ENCODE measurements at places on chromosomes 11 and 22. TPM values are rescaled to one million over a fixed set of nuclear protein-coding genes. Genes with fewer than 3 reads are reported as not detected.

DNA sequence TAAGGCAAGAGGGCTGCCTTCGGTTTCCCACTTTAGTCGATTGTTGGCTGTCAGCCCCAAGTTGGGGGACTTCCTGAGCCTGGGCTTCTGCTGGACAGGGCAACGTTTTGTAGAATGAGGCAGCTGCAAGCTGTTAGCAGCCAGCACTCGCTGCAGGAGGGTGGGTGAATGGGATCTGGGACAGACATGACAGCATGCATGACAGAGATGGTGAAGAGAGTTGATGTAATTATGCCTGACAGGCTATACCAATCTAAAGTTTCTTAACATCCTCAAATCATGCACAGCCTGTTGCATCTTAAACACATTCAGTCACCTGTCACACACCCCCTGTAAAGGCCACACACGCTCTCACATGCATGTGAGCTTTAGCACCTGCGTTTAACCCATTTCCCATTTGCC is 49.2 kb downstream of the CWC15 start:
- no peak for DNase-seq

CSF2RB gene
- total RNA-seq: 5.3 TPM

DNA sequence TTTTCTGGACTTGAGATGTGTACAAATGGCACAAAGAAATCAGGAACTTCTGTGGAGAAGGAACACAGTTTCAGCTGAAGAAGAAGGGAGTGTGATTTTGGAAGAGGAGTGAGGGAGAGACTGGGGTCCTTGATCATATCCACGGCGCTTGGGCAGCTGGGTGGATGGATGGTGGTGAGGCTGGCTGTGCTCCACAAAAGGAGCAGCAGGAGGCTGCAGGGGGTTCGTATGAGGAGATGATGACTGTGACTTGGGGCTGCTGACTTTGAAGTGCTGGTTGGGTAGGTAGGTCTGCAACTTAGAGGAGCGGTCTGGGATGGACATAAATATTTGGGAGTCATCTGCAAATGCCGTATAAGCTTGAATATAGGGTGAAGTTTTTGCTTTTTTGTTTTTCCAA is 1.3 kb upstream of the DCHS1 start:
- DNase-seq: no peak

DNA sequence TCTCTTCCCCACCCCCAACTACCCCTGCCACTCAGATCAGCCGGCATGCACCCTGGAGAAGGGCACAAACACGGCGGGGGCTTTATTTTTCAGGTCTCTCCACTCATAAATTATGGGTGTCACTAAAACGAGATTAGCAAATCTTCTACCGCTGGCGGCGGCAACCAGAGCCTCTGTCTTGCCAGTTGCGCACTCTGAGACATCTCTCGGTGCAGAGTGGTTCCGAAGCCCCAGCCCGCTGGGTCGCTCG is 125.3 kb upstream of the C11orf58 start:
- DNase-seq: no peak

FAR1 gene
- total RNA-seq: 151 TPM

DNA sequence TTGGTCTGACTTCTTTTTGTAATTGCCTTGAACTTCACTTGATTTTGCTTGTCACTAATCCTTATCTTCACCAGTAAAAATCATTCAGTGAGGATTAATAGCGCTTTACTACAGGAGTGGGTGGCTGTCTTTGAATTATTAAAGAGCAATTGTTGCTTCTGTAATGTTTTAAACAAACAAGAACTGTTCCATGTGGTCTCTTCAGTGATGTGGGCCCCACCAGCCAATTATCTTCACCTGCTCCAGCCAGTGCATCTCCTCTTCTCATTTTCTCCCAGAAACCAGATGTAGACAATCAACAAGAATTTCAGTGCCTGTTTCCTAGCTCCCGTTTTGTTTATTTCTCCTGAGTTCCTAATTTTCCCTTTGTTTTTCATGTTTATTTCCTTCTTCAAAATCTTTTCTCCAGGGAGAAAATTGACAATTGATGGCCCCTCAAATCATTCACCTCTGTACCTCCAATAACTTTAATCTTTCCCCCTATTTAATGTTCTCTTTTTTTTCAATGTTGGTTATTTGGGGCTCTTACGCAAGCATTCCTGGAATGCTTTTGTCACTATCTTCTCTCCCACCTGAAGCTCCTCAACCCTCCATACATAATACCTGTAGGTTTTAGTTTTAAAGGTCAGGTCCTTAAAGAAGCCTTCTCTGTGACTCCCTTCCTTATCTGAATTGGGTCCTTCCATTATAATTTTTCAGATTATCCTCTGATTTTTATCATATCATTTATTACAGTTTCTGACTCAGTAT is 115.1 kb downstream of the ARFGAP2 start:
- DNase-seq: no peak

DNA sequence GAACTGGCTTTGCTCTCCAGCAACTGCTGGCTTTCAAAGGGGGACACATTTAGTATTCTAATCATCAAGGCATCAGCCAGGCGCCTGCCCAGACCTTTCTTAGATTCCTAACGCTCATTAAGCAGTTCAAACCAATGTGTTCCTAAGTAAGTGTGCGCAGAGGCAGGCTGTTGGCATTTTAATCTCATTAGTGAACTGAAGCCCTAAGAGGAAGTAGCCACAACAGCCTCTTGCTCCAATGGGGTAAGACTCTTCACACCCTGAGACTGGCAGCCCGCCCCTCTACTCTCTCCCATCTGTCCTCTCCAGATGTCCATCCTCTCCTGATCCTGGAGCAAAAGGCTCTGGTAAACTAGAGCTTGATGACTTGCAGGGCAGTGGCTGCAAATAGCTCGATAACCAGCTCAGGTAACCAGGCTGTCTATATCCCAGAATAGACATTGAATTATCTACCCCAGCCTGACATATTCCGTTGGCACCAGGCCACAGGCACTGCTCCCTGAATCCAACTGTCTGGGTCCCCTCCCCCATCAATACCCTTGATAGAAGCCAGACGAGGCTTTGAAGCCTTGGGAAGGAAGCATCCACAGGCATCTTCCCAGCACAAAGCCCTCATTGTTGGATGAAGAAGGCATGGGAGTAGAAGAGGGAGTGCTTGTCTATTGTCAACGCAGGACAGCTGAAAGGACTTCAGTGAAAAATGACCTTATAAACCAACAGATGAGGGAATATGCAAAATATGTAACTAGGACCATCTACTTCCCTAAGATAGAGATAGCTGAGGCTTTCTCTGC is 321.1 kb downstream of the TENM4 start:
- DNase-seq: peak; percentile 20

- no peak for DNase-seq
Measured at GRCh38 chr11:23423656-23424055, 563.4 kb upstream of the CCDC179 start.

GLYATL1 gene
- total RNA-seq: 0.79 TPM

GRCh38 chr11:4830346-4830745 is 9.2 kb downstream of the OR51F2 start:
- no peak for DNase-seq

CEP126 gene
- 8.2 TPM for total RNA-seq

DNA sequence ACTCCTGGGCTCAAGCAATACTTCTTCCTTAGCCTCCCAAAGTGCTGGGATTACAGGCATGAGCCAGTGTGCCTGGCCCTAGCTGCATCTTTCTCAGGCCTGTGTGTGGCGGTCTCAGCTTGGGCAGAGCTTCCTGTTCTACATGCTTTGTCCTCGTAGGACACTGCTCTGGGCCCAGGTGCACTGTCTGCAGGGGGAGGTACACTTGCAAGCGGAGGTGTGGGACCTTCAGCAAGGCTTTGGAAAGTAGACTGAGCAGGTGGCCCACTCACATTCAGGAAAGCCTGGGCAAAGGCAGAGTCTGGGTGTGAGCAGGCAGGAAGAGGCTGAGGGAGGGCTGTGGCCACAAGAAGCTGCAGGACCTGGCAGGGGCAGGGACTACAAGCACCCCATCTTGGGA is 33.6 kb upstream of the SUSD2 start:
- DNase-seq: no peak

GRCh38 chr22:27475548-27475897 is 326.0 kb downstream of the MN1 start:
- DNase-seq: no peak

DNA sequence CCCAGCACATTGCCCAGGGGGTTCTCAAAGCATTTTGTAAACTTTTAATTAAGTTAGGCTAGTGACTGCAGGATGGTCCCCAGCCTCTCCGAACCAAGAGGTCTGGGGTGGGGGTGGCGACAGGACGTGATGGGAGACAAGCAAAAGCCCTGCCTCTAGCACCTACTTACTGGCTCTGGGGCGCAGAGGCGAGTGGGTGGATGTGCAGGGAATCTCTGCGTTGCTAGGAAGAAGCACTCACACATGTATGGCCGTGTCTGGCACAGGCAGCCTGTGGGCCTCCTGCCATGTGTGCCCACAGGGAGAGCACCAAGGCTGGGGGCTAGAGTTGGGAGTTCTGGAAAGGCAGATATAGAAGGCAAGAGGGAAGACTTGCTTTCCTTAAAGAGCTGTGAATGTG is 6.3 kb downstream of the OPCML start:
- DNase-seq: no peak

DNA sequence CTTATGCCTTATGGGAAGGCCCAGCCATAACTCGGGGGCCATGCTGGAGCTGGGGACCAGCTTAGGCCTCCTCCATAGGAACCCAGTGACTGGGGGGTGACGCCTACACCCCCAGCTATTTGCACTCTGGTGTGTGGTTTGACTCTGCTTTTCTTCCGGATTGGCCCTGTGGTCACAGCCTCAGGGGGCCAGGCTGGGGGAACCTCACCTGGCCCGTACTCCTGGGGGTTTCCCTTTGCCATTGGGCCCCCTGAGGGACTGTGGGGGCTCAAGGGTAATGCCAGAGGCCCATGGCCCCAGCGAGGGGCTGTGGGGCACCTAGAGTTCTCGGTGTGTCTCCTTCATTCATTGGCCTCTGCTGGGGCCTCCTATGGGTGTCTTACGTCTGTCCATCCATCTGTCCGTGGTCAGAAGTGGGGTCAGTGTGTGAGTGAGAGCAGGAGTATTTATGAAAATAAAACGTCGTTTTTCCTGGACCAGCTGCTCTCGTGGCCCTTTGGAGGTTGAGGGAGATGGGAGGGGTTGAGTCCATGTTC is 6.3 kb upstream of the SH3BP1 start:
- no peak for DNase-seq

RCOR2 gene
- 1.9 TPM for total RNA-seq

TEX12 gene
- 2.9 TPM for total RNA-seq

GRCh38 chr11:70854201-70854600 is 398.2 kb downstream of the SHANK2 start:
- DNase-seq: no peak

- no peak for DNase-seq
Measured at GRCh38 chr11:121596195-121597155, 143.7 kb upstream of the SORL1-AS1 start.

DNA sequence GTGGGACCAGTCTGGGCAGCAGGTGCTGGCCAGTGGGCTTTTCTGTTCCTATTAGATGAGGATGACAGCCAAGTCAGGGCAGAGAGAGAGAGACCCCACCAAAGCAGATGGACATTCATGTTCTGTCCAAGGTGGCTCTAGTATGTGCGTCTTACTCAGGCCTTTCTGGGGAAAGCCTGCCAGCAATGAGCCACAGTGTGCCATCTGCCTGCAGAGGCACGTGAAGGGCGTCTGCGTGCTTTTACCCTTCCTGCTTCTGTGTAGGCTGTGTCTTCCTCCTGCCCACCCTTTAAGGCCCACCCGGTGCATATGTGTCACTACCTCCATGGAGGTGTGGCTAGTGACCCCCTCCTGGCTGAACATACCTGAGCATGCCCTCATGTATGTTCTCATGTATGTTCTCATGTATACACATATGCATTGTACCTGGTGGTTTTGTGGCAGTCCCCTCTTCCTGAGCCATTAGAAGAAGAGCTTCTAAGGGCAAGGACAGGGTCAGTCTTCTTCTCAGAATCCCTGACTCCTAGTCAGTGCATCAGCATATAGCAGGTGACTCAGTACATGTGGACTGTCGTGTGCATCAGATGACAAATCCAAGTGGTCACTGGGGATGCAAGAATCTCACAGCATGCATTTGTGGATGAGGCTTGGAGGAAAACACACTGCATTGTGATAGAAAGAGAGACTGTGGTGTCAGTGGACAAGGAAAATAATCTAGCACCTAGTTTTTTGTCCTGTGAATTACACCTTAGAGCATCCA is 90.4 kb upstream of the YWHAH start:
- DNase-seq: no peak

DNA sequence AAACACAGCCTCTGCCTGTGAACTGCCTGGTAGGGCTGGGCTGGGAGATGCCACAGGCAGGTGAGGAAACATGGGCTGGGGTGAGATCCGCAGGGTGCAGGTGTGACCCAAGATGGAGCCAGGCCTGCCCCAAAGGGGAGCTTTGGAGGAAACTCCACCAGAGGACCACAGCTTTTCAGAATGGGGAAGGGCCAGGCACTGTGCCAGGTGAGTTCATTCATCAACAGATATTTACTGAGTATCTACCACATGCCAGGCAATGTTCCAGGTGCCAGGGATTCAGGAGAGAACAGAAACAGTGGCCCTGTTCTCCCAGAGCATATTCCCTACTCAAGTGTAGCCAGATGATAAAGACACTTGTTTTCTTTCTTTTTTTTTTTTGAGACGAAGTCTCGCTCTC is 11.2 kb downstream of the RTN4RL2 start:
- no peak for DNase-seq

- no peak for DNase-seq
Measured at GRCh38 chr11:28298209-28298608, 190.0 kb downstream of the METTL15 start.

SMTNL1 gene
- total RNA-seq: 0.16 TPM

GRCh38 chr11:115269191-115269950 is 234.8 kb downstream of the CADM1 start:
- DNase-seq: no peak

- no peak for DNase-seq
Measured at GRCh38 chr11:88303037-88303436, 34.5 kb downstream of the CTSC start.

DNA sequence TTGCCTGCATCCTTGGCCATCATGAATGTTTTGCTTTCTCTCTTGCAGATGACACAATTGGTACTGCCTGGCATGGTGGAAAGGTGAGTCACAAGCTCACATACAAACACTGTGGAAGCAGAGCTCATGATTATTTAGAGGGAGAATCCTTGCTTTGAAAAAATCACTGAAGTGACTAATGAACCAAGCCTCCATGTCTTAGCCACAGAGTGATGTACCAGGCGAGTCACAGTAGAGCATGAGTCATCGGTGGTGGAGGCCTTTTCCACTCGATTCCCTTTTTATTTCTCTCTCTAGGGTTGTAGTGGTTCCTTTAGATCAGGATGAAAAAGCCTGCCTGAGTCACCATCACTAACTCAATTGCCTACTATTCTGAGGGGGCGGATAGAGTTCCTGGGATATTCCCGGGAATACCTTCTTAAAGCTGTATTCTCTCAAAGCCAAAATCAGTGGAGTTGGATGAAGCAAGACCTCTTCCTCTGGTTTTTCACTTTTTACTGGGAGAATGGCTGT is 49.6 kb upstream of the ALKBH3 start:
- DNase-seq: no peak
